ENCODE measurements at places on chromosomes 2 and 18. TPM values are rescaled to one million over a fixed set of nuclear protein-coding genes. Genes with fewer than 3 reads are reported as not detected.

Gene FEV
- not detected for polyA plus RNA-seq

Gene LOXHD1
- 0.19 TPM for polyA plus RNA-seq

DNA sequence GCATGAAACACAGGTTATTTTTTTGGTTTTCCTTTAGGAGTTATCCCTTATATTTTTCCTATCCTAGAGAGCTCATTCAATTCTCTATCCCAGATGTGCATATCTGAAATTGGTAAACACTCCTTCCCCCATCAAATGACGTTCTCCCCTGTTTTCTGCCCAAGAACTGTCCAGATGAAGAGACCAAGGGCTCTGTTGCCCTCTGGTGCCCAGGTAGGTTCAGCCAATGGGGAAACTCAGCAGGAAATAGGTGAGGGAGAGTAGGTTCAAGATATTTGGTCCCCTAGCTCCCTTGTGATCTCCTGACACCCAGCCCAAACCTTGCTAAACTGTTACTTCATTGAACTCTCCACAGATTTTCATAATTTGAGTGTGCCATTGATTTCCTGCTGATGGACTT lies 14.1 kb upstream of the INO80C start:
- no peak for DNase-seq

DNA sequence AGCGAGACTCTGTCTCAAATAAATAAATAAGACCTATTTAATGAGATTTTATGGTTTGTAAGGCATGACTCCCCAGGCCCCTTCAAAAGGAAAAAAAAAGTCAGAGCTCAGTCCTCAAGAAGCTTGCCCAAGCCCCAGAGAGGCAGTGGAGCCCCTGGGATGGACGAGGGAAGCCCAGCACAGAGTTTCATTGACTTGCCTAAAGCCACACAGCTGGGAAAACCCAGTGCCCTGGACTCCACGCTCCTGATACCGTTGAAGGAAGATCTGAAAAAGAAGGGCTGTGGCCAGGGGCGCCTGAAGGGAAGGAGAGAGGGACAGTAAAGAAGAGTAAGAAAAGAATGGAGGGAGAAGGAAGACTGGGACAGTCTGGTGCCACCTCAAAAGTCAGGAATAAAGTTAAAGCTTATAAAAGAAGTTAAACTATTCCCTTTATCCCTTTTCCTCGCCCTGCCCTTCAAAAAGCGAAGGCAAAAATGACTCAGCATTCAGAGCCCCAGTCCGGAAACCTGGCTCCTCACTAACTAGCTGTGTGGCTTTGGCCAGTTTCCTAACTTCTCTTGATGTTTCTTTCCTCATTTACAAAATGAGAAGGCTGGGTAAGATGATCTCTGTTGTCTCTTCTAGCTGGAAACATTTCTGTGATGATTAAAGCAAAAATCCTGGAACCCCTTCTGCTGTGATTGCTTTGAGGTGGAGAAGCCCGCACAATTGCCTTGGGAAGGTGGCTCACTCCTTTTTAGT lies 46.7 kb downstream of the LYPD1 start:
- no peak for DNase-seq

DNA sequence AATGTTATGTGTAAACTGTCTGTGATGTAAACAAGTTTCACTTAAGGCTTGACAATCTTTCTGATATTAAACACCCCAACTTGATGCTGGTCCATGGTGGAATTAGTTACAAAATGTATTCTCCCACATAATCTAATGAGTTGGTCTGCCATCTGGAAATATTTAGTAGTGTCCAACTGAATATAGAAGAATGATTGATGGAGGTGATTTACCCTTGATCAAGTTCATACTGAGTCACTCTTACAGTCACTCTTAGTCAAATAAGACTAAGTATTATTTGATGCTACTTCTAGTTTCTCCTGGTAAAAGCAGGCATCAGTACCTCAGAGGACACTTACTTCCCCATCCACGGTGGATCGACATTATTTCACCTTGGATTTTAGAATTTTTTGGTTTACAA lies 198.1 kb downstream of the SATB2 start:
- no peak for DNase-seq

Gene TTC39C
- polyA plus RNA-seq, result 6.4 TPM

GRCh38 chr2:11559786-11560155 lies 25.9 kb downstream of the GREB1 start:
- DNase-seq, result no peak

- no peak for DNase-seq
Measured at GRCh38 chr18:66558773-66559172, 45.1 kb downstream of the CDH19 start.
